Activated T-helper 2 cell treated with anti-CD3 and anti-CD28 coated beads, Interferon-gamma antibody, Interleukin-2, Interleukin-4, amounts not matched to agents 10 μg/mL and 5 μg/mL and 100 μg/mL, durations not matched to agents 14 hours and 24 hours and 36 hours (primary cell): ENCODE measurements at places on chromosomes 3 and 15.
A peak's percentile ranks its signal among the peaks of the same experiment; 100 is the strongest.

DNA sequence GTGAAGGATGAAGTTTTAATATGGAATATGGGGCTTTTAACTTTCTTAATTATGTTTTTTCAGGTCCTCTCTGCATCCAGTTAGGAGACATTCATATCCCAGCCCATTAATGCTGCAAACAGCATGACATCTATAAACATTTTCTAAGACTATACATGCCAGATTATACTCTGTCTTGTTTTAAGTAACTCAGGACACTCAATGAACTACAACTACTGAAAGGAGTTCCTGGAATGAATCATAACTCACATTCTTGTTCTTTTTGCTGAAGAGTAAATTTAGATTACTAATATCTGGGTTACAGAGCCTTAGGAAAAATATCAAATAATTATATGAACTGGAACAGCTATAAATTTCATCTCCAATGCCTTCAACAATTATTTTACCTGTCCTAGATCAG lies 167.4 kb downstream of the STAG1 start:
- DNase-seq, result no peak

GRCh38 chr3:182948305-182948704 lies 32.0 kb downstream of the DCUN1D1 start:
- DNase-seq, result no peak

DNA sequence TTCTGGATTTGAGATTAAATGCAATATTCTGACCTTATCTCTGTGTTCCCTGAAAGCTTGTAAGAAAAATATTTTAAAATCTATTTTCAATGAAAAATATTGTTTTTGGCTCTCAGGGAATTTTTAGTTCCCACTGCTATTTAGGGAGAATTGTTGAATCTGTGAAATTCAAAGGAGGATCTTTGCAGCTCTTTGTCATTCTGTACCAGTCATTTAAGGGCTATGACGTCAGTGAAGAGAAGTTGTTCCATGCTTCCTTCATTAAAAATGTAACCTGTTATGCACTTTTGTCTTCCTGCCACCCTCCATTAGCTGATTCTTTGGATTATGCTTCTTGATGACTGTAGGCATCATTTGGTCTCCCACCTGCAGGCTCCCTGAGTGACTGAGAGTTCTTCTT lies 427.8 kb upstream of the C2CD4B start:
- no peak for DNase-seq

GRCh38 chr15:22903427-22903826 lies 65.0 kb downstream of the NIPA2 start:
- no peak for DNase-seq

DNA sequence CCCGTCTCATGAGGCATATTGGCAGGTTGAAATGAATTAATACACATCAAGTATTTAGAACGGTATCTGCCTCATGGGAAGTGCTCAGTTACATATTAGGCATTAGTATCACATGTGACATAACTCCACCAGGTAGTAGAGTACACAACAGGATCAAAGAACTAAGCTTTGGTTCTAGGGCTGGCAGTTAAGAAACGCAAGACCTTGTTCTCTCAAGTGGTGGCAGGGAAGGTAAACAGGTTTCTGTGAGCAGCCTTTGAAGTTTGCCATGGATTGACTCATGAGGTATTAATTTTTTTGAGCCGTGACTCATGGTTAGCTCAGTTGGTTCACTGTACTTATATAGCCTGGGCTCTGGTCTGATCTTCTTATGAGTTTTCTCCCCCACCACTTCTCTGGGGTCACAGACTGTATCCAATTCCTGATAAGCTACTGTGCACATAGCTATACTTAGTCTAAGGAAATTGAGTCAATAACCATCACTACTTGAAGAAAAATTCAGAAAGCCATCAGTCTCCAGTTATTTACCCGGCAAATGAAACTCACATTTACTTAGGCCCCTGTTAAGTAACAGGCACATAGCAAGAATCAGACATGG lies 155.6 kb upstream of the STT3B start:
- no peak for DNase-seq

DNA sequence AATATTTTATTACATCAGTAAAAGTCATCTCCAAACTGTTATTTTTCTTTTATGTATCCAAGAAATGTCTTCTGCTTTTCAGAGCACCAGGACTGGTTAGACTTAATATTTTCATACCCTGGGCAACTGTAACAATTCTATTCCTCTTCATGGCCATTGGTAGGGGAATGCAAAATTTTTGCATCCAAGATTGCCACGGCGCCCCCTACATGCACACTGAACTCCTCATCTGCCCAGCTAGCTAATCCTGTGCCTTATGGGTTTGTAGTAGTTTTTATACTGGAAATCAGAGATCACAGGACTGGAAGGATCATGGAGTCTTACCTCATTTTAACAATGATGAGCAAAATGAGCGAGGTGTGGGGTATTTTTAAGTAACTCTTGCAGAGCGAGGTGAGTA lies 74.2 kb downstream of the CRTC3 start:
- peak; percentile 30 for DNase-seq

DNA sequence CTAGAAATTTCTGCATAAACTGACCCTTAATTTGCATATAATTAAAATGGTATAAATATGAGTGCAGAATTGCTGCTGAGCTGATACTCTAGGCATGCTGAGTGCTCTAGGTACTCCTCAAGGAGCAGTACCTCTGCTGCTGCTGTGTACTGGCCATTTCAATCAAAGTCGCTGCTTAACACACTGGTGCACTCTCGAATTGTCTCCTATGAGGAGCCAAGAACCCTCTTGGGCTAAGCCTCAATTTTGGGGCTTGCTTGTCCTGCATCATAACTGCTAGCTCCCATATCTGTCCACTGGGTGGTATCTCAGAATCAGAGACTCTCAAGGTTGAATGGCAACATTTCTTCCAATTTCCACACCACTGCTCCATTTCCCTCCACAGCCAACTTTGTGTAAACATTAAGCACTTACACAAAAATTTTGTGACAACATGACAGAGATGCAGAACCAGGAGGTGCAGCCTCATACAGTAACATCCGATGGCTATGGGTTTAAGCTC lies 82.5 kb downstream of the XXYLT1 start:
- DNase-seq, result no peak

DNA sequence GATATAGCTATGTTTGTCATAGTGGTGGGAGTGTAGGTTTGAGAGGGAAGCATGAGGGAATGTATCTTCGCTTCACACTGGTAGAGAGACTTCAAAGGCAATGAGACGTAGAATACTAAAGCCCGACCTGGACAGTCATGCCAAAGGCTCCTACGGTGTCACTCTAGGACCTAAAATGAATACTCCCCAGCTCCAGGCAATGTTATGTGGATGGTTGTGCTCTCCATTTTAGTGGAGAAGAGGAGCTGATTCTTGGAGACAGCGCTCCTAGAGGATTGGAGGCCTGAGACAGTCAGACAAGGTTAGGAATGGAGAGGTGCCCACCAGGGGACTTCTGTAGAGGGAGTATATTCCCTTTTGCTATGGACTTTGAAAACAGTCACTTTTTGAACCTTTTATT lies 260.1 kb downstream of the MEX3B start:
- DNase-seq, result no peak

GRCh38 chr3:17125738-17126442 lies 241.1 kb downstream of the PLCL2 start:
- DNase-seq, result no peak

DNA sequence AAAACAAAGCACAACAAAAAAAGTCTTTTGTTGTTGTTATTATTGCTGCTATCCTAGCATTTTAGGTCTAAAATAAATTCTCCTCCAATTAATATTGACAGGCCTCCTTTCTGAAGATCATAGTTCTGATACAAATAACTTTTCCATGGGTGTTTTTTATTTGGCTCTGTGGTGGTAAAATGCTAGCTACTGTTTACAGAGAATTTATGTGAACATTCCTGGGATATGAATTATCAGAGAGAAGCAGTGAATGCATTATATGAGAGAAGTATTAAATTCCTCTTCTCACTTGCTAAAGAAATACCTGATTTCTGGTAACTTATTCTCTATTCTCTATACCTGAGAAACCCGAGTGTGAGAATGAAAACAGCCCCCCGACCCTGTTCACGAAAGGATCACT lies 57.5 kb upstream of the TMCO5A start:
- DNase-seq, result no peak

DNA sequence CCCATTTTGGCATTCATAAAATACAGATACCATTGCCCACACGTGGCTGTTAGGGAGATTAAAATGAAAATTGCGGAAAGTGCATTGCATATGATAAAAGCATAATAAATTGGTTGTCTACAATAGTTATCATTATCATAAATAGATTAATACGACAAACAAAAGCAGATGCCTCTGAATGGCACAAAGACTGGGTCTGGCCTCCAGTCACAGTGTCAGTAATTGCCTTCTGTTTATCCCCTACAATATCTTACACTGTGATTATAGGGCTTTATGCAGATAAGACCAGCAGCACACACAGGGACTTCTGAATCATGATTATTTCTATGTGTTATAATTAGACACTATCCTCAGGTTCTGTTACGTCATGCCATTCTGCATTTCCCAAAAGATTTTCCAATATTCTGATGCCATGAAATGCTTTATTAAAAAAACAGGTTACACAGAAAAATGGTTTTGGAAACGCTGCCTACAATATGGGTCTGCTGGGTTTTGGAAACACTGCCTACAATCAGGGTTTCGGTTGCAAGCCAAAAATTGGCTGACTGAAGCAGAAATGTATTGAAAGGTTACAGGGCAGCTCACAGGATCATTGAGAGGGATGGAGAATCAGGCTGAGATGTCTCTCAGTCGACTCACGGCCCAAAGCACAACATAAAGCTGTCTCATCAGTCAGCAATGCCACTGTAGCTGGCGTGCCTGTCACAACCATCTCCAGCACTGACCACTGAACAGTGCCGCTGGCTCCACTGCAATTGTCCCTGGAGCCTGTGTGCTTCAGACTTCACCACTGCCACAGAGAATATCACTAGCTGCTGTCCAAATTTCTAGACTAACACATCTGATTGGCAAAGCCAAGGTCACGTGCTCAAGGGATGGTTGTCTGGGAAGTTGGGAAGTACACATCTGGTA lies 248.1 kb downstream of the ERC2 start:
- DNase-seq, result no peak

DNA sequence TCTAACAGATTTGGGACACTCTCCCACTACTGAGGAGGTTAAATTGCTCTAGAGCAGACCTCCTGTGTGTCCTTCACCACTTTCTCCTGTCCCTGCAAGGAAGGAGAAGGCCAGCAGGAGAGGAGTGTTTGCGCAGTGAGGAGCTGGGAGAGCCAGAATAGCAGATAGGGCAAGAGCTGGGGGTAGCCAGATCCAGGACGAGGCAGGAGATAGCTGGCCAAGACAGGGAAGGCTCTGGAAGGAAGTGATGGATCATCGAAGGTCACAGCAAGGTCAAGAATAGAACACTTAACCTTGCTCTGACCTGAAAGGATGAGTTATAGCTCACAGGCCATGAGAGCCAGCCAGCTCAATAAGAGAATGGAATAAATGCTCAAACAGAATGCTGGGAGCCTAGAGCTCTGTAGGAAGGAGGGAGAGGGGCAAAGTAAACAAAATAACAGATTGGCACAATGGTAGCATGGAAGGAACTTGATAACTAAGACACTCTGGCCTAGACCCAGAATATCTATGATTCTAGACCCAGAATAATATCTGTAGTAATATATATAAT lies 37.5 kb upstream of the FSIP1 start:
- DNase-seq, result no peak

- no peak for DNase-seq
These were observed 126.2 kb downstream of the MDFIC2 start for GRCh38 chr3:70186221-70186620.

GRCh38 chr3:42010530-42010929 lies 48.6 kb upstream of the ULK4 start:
- DNase-seq, result no peak

DNA sequence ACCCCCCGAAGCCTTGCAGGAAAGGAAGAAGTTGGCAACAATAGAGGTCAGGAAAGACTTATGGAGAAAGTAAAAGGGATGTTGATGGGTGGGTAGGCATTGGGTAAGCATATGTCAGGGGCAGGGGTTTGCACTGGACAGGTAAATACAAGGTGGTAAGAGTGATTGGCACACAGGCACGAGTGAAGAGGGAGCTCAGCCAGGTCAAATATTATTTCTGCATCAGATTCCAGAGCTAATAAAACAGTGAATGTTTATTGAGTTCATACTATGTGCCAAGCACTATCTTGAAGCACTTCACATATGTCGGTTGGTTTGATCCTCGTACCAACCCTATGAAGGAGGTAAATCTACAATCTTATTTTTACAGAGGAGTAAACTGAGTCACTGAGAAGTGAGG lies 6.6 kb downstream of the CLSTN2 start:
- no peak for DNase-seq

DNA sequence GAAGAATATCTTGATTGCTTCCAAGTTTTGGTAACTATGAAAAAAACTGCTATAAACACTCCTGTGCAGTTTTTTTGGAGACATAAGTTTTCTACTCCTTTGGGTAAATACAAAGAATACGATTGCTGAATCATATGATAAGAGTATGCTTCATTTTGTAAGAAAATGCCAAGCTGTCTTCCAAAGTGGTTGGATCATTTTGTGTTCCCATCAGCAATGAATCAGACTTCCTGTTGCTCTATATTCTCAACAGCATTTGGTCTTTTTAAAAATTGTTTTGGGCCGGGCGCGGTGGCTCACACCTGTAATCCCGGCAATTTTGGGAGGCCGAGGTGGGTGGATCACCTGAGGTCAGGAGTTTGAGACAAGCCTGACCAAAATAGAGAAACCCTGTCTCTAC lies 14.5 kb downstream of the BTD start:
- no peak for DNase-seq

DNA sequence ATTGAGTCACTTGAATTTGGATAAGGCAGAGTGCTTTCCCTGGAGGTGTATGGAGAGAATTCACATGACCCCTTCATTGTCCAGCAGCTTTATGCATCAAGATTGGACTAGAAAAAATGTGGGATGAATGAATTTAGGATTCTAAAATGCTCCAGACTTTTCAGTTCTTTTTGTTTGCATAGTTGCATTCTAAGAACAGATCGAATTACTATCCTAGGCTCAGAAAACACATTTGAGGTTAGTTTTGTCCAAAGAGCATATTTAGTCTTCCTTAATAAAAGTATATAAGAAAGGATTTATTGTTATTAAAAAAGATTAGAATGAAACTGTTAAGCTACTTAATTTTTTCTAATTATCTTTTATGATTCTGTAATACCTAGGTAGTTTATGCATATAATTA lies 127.4 kb downstream of the UBE2E2 start:
- no peak for DNase-seq

DNA sequence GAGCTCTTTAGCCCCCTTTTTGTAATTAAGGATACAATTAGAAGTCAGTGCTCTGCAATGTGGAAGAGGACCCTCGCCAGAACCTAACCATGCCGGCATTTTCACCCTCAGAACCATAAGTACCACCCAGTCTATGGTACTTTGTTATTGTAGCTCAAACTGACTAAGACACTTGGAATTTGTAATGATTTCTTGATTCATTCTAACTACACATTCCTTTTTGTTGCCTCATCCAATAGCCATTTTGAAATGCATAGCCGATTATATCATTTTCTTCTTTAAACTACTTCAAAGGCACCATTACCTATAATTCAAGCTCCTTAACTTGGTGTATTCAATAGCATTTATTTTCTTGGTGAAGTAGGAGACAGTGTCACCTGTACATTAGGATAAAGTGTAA lies 61.4 kb downstream of the GLB1 start:
- DNase-seq, result no peak

GRCh38 chr3:50205413-50206276 lies 574 bp downstream of the SLC38A3 start:
- no peak for DNase-seq
